ENCODE measurements at places on chromosomes 16 and 17.

DNA sequence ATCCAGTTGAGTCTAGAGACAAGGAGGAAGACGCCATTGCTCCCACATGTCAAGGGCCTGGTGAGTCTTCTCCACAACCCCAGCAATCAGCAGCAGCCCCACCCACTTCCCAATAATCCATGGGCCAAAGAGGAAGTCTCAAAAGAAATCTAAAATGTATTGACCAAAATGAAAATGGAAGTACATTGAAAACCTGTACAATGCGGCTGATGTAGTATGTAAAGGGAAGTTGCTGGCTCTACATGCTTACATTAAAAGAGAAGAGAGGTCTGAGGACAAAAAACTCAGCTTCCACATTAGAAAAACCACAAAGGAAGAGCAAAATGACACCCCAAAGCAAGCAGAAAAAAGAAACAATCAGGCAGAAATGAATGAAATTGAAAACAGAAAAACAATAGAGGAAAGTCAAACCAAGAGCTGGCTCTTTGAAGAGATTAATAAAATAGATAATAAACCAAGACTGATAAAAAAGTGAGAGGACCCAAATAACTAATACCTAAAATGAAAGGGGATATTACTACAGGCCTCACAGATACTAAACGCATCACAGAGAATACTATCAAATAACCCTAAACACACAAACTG lies 100.6 kb upstream of the METRNL start:
- DNase-seq: no peak

DNA sequence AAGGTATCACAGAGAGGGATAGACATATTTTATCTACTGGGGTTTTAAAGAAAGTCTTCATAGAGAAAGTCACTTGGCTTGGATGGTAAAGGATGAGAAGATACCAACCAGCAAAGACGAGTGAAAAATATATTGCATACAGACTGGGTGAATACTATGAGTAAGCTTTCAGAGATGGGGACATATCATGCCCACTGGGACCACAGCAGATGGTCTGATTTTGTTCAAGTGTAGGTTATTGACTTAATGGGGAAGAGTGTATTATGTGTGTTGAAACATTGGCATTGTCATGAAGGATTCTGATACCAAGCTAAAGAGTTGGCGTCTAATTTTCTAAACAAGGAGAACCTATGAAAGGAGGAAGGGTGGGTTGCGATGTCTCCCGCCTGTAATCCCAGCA lies 13.8 kb upstream of the MMD start:
- no peak for DNase-seq

DNA sequence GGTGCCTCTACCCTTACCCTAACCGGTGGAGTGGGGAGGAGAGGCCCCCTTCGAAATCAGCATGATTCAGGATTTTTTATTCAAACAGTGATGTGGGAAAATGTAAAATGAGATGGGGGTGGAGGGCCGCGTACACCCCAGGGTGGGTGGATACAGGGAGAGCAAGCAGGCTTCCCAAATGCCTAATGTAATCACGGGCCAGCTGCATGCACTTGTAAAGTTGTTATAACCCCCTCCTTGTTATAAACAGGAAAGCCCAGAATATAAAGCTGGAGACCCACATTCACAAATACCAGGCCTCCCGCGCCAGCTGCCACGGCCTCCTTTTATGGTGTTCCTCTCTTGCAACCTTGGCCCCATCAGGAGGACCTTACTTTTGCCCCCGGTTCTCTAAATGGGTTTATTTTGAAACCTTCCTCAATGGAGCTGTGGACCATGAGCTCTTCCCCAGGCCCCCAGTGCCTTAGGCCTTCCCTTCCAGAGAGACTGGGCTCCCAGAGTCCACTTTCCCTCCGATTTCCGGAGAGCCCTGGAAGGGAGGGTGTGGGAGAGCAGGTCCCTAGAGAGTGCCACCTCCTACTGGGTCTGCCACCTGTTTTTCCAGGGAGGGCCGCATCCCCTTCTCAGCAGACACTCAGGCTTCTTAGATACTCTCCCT lies 906 bp upstream of the FOXL1 start:
- DNase-seq: no peak

GRCh38 chr17:44779211-44780025 lies 20.6 kb downstream of the ADAM11 start:
- DNase-seq: peak; percentile 78

- DNase-seq: peak; percentile 46
Observed at GRCh38 chr17:28725166-28725659, 820 bp downstream of the TLCD1 start.

DNA sequence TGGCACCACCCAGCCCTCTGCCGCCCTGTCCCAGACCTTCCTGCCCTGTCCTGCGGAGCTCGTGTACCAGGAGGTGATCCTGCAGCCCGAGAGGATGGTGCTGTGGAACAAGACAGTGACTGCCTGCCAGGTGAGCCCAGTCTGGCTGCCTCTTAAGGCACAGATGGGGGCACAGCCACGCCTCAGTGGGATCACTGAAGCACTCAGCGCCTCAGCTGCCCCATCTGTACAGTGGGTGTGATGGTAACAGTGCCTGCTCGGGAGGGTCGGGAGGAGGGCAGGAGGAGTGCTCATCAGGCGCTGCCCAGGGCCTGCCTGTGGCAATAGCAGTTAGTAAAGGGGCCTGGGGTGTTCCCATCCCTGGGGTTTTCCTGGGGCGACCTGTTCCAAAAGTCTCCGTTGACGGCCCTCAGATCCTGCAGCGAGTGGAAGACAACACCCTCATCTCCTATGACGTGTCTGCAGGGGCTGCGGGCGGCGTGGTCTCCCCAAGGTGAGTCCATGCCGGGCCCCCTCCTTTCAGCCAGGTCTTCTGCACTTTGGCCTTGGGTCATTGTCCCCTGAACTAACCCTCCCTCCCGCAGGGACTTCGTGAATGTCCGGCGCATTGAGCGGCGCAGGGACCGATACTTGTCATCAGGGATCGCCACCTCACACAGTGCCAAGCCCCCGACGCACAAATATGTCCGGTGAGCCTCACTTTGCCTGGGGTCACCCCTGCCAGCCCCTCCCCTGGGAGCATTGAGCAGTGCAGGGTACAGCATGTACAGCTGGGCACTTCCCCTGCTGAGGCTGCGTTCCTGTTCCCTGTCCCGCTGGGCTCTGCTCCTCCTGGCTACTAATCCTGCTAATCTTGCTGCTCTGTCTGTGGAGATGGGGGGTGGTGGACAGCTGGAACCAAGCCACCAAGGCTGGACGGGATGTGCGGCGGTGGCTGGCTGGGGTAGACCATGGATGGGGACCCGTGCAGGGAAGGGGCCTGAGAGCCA lies 4.5 kb upstream of the TCAP start:
- no peak for DNase-seq

DNA sequence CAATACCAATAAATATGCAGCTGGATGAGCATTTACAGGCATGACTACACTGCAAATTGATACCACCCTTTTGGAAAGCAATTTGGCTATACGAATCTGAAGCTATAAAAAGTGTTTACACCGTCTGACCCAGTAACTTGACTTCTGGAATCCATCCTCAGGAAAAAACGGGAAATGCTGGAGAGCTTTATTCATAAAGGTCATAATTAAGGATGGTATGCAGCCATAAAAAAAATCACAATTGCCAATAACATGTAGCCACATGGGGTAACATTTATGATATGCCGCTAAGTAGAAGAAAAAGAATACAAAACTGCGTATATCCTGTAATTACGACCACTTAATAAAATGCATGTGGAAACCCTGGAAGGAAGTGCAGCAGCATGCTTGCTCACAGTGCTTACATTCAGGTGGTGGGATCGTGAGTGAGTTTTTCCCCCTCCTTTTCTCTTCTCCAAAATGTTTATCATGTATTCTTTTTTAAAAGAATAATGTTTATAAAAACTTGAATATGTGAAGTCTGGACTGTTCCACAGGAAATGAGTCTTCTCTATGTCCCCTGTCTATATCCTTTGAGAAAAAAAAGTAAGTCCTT lies 34.2 kb downstream of the COPRS start:
- no peak for DNase-seq

DNA sequence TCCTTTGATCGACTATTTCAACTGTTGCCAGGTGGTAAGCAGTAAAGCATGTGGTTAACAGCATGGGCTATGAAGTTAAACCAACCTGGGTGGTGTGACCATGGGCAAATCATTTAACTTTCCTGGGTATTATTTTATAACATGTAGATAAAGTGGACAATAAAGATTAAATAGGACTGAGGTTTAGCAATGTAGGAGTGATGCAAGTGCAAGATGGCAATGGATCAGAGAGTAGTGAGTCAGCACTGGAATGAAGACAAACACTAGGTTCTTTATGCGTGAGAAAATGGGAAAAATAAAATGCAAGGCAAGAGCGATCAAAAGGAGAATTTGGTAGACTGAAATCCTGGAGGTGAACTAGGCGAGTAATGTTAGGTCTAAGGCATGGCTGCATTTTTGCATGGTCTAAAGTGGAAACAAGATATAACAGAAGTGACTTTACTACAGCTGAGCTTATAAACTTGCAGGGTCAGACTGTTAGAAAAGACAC lies 222.4 kb upstream of the AXIN2 start:
- DNase-seq: peak; percentile 80

- peak; percentile 36 for DNase-seq
Observed at GRCh38 chr16:14301169-14302030, 230.3 kb downstream of the MRTFB start.

- DNase-seq: no peak
Observed at GRCh38 chr16:50448981-50449380, 80.2 kb upstream of the BRD7 start.

GRCh38 chr17:42153919-42154742 lies 658 bp downstream of the RAB5C start:
- no peak for DNase-seq

- DNase-seq: no peak
Observed at GRCh38 chr17:15266325-15267125, 1.4 kb upstream of the PMP22 start.

DNA sequence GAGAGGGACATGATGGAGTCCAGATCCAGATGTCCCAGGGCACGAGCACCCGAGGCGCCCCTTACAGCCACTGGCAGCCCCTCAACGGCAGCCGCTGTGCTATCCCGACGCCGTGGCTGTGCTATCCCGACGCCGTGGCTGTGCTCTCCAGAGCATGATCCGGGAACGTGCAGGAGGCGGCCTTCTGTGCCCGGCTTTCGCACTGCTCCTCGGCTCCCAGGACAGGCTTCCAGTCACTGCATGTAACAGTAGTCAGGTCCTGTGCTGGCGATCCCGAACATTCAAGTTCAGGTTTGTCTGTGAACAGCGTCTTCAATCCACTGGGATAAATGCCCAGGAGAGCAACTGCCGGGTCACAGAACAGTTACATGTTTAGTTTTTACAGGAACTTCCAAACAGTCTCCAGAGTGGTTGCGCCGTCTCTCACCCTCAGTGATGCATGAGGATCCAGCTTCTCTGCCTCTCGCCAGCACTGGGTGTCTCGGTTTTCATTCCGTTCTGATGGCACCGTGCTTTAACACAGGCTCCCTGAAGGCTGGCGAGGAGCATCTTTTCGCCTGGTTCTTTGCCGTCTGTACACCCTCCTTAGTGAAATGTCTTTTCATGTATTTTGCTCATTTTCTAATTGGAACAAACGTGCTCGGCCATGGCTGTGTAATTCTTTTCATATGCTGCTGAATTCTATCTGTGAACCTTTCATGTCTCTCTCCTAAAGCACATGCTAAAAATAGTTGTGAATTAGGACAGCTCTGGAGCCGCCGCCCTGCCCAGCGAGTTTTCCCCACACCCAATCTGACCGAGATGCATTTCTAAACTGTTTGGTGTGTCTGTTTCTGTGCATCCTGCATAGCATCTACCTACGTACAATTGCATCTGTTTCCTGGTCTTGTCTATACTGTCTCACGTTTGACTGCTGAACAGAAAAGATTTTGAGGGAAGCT lies 72.6 kb upstream of the METRNL start:
- no peak for DNase-seq

GRCh38 chr16:81556715-81557284 lies 112.2 kb downstream of the CMIP start:
- DNase-seq: peak; percentile 30

DNA sequence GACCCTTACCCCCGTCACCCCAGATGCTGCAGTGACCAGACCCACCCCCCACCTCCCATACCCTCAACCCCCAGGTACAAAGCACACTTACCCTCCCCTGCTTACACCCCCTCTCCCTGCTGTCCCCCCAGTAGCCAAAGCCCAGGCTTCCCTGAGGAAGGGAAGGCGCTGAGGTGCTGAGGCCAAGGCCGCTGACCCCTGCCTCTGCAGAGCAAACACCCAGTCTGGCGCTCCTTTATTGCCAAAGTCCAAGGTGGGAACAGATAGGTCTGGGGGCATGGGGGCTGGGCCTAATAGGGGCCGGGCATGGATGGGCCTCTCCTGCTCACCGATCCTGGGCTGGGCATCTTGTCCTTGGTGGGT lies 683 bp downstream of the LCAT start:
- DNase-seq: no peak

GRCh38 chr17:51152766-51153209 lies 571 bp upstream of the NME1 start:
- peak; percentile 37 for DNase-seq

DNA sequence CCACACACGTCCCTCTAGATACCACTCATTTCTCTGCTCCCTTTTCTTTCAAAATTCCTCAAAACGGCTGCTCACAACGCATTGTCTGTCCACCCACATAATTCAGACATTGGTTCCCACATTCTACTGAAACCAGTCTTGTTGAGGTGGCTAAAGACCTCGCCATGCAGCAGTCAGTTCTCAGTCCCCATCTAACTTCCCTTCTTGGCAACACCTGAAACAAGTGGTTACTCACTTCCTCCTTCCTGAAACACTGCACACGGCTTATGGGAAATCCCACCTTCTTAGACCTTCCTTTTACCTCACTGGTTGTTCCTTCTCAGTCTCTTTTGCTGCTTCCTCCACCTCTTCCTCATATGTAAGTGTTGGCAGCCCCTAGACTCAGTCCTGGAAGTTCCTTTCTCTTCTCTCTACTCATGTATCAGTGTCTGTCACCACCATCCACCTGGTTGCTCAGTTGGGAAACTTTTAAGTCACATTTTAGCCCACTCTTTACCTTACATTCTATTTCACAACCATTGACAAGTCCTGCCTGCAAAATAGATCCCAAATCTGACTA lies 277.1 kb downstream of the CEP112 start:
- no peak for DNase-seq

- DNase-seq: no peak
Observed at GRCh38 chr17:31738488-31738887, 120.6 kb downstream of the COPRS start.

GRCh38 chr17:49519781-49520180 lies 24.7 kb downstream of the NGFR start:
- no peak for DNase-seq

GRCh38 chr17:6455321-6455705 lies 11.1 kb downstream of the PIMREG start:
- no peak for DNase-seq

- DNase-seq: peak; percentile 64
Observed at GRCh38 chr17:77465358-77466041, 324.7 kb downstream of the SEC14L1 start.

- no peak for DNase-seq
Observed at GRCh38 chr17:74972107-74972972, at the start of gene HID1. Gene HID1, minus strand, starts transcription at chr17:74972759. Its CDS starts 103 bp downstream, at chr17:74972656.

GRCh38 chr17:9080983-9081382 lies 59.7 kb downstream of the NTN1 start:
- DNase-seq: no peak

GRCh38 chr17:33055746-33056145 lies 64.1 kb downstream of the SPACA3 start:
- DNase-seq: no peak
